ENCODE measurements at places on chromosomes 4 and X. TPM values are rescaled to one million over a fixed set of nuclear protein-coding genes. Genes with fewer than 3 reads are reported as not detected.
A peak's percentile ranks its signal among the peaks of the same experiment; 100 is the strongest.

Gene RGN
- polyA plus RNA-seq, result 2.5 TPM

- no peak for DNase-seq
Measured at GRCh38 chr4:75545526-75545925, 10.3 kb upstream of the ODAPH start.

GRCh38 chrX:130212371-130212770 lies 40.6 kb downstream of the RAB33A start:
- DNase-seq, result no peak

GRCh38 chr4:111678479-111678878 lies 466.8 kb upstream of the FAM241A start:
- no peak for DNase-seq

GRCh38 chr4:108035691-108036090 lies 46.0 kb downstream of the HADH start:
- no peak for DNase-seq

- DNase-seq, result no peak
Measured at GRCh38 chr4:16684097-16684496, 214.3 kb downstream of the LDB2 start.

DNA sequence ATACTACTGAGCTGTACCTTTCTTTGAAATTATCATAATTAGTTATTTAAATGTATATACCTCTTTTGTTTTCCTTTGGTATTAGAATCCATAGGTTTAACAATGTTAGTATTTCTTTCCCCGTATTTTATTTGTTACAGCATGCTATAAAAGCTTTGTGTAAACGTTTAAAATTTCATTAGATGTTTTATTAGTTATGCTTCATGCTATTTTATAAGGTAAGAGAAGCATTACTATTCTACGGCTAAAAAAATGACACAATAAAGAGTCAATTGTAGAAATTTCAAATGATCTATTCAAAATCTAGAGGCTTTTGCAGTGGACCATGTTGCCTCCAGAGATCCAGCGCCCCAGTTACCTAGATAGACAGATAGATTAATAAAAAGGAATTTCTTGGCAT lies 1203.3 kb upstream of the IGFBP7 start:
- DNase-seq, result no peak

- DNase-seq, result no peak
Measured at GRCh38 chr4:164596318-164596878, 157.5 kb upstream of the SMIM31 start.

Gene DSPP
- 0.04 TPM for polyA plus RNA-seq

DNA sequence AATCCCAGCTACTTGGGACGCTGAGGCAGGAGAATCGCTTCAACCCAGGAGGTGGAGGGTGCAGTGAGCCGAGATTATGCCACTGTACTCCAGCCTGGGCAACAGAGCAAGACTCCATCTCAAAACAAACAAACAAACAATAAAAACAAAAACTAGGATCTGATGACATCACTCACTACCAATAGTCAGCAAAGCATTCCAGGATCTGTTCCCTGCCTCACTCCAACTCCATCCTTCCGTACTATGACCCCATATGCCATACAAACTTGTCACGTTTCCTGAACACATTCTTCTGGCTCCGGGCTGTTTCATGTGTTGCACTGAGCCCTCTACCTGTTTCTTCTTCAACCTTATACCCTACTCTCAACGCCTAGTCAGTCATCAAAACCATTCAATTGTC lies 47.3 kb downstream of the RBM47 start:
- no peak for DNase-seq

- no peak for DNase-seq
Measured at GRCh38 chrX:103157496-103158316, 57.2 kb upstream of the BEX4 start.

DNA sequence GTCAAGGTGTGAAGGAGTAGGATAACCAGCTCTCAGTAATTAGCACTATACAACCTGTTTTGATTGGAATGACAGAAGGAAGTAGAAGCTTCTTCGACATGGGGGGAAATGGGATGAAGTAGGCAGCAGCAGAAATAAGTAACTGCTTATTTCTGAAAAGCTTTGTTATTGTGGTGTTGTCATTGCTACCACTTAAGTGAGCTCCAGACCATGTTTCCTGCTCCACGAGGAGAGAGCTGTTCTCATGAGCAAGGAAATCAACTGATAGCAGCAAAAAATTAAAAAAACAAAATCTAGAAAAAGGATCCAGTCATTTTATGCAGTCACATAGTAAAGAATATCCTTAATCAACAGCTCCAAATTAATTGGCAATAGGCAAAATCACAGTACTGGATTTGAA lies 106.1 kb upstream of the TLL1 start:
- DNase-seq, result no peak

Gene SLC49A3
- polyA plus RNA-seq, result 25.2 TPM

- no peak for DNase-seq
Measured at GRCh38 chr4:30882995-30883675, 163.0 kb downstream of the PCDH7 start.

DNA sequence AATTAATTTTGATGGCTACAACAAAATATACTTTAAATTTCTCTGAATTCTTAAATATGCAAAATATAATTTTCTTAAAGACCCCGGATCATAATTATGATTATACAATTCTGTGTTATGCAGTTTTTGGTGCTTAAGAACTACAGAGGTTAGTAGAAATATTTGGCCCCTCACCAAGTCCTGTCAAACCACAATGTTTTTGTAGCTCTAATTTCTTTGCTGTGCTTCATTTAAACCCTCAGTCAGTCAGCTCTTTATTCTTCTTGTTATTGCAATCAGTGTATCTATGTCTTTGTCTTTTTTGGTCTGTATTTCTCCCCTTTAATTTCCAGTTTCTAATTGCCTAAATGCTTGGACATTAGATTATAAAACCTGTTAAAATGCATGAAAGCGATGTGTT lies 186.1 kb downstream of the CAMK2D start:
- DNase-seq, result no peak

Gene CPZ
- polyA plus RNA-seq, result 8.6 TPM

- no peak for DNase-seq
Measured at GRCh38 chrX:119238557-119238956, 2.5 kb downstream of the PGRMC1 start.

DNA sequence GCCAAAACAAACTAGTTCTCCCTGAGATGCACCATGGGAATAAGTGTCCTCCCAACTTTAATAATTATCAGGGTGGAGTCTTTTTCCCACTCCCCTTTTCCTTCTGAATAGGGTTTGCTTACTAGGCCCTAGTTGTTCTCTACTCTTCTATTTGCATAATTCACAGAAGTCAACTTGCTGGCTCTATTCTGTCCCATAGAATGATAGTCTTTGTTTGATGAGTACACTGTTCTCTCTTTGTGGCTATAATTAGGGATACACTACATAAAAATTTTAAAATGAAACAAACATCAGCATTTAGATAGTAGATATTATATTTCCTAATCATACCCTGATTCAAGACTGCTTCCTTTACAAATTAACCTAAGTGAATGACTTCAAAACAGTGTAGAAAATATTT lies 10.3 kb downstream of the PDHA2 start:
- no peak for DNase-seq

- DNase-seq, result no peak
Measured at GRCh38 chrX:68424719-68425118, 8.6 kb downstream of the OPHN1 start.

Gene CD38
- 0.94 TPM for polyA plus RNA-seq

DNA sequence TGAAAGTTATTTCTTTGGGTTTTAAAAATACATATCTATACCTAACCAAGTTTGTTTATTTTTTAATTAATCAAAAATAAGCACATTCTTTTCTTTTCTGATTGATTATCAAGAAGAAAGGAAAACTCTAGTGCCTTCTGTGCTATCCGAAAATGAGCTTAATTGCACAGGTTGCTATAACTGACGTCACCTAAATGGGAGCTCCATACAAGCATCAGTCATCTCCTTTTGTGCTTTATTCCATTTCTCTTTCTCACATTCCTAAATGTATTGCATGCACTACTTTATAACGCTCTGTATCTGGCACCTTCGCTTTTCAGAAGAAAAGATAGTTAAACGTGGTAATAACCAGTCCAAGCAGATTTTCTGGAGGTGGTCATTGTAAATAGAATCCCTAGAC lies 675.0 kb downstream of the STPG2 start:
- no peak for DNase-seq

DNA sequence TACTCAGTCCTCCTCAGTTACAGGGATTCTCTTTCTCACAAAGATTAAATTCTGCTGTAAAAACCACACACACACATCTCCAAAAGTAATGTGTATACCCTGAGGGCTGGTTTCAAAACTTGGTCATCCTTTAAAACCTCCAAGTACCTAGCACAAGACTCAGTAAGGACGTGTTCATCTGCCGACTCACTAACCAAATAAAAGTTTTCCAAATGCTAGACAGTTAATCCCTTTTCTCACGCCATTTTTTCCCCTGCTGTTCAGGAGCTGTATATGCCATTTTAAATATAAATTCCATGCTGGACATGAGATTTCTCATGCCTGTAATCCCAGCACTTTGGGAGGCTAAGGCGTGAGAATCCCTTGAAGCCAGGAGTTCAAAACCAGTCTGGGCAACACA lies 3.9 kb upstream of the SAT1 start:
- DNase-seq, result no peak

DNA sequence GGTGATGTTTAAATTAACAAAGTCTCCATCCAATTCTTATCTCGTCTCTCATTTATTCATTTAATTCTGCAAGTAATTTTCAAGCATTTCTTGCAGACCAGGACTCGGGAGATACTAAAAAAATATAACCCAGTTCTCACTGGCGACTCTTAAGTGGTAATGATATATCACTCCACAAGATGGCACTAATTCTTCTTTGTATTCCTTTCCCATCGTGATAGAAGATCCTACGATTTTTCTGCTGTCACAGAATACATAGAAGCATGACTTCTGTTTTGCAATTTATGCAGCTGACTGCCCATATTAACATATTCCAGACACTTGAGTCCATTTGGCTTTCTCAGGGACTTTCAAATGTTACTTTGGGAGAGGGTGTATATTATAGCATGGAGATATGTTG lies 64.0 kb upstream of the FGF13 start:
- DNase-seq, result peak; percentile 24

DNA sequence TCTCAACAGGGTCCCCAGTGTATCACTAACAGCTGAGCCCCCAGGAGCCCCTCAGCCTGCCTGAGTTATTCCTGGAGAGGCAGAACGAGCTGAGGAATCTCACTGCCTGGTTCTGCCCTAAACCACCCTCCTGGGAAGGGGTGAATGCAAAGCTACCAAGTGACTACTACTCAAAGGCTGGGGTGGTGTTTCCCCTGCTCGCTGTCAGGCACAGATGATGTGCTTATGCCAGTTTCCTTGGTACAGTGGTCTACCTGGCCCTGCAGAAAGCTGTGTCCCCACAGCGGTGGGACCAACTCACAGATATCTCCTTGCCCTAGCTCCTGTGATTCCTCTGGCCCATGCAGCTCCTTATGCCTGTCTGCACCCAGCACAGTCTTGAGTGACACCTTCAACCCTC lies 35.4 kb upstream of the ASMTL start:
- DNase-seq, result no peak

DNA sequence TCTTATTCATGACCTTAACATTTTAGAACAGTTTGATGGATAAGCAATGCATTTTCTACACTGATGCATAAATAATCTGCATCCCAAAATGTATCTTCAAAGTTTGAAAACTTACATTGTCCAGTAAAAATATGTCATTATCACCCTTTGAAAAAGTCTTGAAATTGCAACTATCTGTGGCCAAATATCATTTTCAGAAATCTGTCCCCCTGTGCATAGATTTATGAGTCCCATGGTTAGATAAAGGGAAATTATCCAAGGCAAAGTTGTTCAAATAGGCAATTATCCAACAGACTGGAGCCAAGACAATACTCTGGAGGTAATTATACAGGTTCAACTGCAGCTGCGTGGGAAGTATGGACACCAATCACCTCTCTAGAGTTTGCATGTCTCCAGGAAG lies 182.5 kb upstream of the INTU start:
- no peak for DNase-seq

Gene XAGE1A
- not detected for polyA plus RNA-seq

GRCh38 chr4:79209822-79210635 lies 115.8 kb downstream of the NAA11 start:
- no peak for DNase-seq

Gene TEC
- polyA plus RNA-seq, result 0.37 TPM

DNA sequence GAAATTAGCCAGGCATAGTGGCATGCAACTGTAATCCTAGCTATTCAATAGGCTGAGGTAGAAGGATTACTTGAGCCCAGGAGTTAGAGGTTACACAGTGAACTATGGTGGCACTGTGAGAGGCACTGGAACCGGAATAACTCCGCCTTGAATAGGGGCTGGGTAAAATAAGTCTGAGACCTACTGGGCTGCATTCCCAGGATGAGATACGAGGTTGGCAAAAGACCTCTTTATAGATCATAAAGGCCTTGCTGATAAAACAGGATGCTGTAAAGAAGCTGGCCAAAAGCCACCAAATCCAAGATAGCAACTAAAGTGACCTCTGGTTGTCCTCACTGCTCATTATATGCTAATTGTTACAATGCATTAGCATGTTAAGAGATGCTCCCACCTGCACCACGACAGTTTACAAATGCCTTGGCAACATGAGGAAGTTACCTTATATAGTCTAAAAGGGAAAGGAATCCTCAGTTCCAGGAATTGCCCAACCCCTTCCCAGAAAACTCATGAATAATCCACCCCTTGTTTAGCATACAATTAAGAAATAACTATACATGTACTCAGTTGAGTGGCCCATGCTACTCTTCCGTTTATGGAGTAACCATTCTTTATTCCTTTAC lies 88.6 kb downstream of the CENPC start:
- DNase-seq, result no peak

- no peak for DNase-seq
Measured at GRCh38 chr4:174408841-174409552, 113.3 kb downstream of the HPGD start.

DNA sequence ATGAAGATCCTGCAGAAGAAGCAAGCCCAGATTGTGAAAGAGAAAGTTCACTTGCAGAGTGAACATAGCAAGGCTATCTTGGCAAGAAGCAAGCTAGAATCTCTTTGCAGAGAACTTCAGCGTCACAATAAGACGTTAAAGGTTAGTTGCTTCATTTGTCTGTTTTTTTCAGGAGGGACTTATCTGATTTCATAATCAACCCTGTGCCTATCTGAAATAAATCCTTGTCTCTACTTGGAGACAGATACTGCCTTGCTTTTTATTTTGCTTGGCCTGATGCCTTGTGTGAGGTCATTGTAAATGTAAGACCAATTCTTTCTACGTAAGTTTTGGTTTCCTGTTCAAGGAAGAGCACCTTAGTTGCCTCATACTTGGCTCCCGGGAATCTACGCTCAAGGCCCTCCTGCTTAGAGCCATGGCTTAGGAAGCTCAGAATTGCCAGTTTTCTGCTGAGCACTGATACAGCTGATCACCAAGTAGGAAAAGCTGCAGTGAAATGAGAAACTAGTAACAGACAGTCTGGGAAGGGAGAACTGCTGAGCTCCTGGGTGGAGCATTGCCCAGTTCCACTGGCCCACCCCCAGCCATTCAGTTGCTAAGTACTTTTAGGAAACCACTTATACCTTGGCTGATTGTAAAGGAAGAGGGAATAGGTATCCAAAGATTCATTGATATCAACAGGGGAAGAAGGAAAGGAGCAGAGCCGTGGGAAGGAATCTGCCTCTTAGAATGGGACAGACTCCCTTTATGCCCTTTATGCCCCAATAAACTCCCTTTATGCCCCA lies 41.8 kb downstream of the RBBP7 start:
- peak; percentile 22 for DNase-seq

- no peak for DNase-seq
Measured at GRCh38 chrX:68490644-68491043, 8.2 kb upstream of the YIPF6 start.

GRCh38 chr4:184283659-184284335 lies 66.1 kb upstream of the ENPP6 start:
- no peak for DNase-seq

Gene MYOZ2
- polyA plus RNA-seq, result 322 TPM

Data from forelimb muscle (tissue), 1 donor.